ENCODE measurements at places on chromosomes 11 and 22.

GRCh38 chr11:83008581-83008923, 63.1 kb downstream of the RAB30 start:
- DNase-seq = peak; percentile 39

DNA sequence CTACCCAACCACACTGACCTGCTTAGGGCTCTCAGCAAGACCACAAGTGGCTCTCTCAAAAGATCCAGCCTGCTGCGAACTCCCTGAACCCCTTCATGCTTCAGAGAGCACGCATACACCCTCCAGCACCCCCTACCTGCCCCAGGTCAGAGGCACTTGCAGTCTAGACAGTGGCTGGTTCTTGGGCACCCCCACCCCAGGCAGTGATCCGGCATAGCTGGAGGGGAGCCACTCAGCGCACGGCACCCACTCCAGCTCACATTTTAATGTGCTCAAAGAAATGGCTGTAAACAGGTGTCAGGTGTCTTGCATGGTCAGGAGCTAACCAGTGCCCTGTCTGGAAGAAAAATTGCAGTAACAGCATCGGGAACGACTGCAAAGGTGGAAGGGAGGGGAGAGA, 140.8 kb downstream of the PKNOX2 start:
- no peak for DNase-seq

DNA sequence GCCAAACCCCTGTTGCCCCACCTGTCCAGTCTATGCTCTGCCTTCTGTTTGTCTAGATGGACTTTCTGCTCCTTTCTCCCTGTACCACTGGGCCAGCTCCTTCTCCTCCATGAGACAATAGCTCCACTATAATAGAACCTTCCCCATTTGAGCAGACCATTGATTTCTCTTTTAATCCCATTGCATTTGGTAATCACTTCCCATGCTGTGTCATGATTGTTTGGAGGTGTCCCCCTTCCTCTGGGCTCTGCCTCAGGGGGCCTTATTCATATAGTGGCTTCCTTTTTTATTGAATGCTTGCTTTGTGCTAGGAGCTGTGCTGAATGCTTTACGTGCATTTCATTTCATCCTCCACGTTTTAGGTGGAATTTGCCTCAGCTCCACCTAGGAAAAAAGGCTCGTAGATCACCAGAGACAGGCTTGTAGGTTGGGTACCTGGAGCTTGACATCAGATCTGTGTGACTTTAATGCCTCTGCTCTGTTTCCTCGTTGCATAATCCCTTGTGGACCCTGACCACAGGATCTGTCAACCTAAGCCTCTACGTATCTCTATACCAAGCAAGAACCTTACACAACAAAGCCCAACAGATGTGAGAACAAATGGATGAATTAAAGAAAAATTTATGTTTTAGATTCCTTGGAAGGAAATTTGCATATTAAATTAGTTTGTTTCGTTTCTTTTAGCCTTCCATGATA, 106.2 kb upstream of the RASSF10 start:
- no peak for DNase-seq

GRCh38 chr11:121807051-121807450, 309.0 kb downstream of the BLID start:
- DNase-seq = no peak

DNA sequence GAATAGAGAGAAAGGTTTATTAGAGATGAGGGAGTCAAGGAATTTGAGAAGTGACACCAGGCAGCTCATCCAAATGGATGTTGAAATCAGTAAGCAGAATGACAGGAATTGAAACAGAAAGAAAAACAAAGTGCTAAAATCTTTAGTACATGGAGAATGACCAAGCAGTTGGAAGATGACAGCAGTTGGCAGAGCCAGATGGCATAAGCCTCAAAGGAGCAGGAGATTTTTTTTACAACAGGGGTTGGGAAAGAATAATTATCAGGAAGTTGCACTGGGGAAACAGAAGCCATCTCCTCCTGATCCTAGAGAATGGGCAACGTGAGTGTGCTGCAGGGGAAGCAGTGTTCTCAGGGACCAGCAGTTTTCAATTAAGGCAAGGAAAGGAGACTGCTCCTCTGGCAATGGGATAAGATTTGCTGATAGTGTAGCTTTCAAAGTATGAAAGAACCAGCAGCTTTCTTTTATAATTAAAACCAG, 28.9 kb downstream of the RAB39A start:
- DNase-seq = no peak

DNA sequence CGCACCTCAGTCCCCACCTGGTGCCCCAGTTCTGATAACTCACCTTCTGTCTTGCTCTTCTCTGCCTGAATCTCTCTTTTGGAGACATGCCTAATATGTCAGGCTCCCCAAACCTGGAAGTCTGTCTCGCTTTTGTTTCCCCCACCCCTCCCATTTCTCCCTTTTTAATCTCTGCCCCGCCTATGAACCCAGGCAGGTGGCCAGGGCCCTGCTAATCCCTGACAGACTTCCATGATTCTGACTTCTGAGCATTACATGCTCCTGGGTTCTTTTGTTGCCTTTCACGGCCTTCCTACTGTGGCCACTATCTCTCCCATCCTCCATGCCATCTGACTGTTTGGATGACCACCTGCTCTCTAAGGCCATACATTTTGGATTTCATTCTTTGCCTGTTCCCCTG, 1120.9 kb upstream of the CCDC90B start:
- no peak for DNase-seq

DNA sequence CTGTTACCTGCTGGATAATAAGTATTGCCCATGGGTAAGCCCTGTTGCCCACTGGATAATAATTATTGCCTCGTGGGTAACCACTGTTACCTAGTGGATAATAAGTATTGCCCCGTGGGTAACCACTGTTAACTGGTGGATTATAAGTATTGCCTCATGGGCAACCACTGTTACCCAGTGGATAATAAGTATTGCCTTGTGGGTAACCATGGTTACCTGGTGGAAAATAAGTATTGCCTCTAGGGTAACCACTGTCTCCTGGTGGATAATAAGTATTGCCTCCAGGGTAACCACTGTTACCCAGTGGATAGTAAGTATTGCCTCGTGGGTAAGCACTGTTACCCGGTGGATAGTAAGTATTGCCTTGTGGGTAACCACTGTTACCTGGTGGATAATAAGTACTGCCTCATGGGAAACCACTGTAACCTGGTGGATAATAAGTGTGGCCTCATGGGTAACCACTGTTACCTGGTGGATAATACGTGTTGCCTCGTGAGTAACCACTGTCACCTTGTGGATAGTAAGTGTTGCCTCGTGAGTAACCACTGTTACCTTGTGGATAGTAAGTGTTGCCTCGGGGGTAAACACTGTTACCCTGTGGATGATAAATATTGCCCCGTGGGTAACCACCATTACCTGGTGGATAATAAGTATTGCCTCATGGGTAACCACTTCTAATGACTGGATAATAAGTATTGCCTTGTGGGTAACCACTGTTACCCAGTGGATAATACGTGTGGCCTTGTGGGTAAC, 29.0 kb upstream of the NXPE4 start:
- DNase-seq = no peak

GRCh38 chr11:128476049-128476448, 111.3 kb downstream of the ETS1 start:
- no peak for DNase-seq

DNA sequence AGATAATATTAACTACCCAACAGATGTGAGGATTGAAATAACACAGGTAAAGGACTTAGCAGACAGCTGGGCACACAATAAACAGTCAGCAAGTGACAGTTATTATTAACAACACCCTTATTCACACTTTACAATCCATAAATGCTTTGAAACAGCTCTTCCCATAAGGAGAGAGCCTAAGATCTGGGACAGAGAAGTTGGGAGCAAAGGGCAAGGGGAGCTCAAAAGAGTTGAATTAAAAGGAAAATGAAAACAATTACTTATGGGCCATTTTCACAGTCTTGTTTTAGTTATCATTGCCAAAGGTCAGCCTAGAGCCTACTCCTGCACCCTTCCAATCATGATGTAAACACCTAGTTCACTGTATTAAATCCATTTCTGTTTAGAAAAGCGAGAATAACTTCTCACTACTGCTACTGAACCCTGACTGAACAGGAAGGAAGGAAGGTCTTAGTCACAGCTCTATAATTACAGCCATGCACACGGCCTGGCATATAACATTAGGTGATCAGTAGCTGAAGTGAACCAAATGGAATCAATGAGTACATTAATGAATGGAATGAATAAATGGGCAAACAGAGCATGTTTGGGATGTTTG, 111.3 kb downstream of the PLEKHA7 start:
- DNase-seq = no peak

DNA sequence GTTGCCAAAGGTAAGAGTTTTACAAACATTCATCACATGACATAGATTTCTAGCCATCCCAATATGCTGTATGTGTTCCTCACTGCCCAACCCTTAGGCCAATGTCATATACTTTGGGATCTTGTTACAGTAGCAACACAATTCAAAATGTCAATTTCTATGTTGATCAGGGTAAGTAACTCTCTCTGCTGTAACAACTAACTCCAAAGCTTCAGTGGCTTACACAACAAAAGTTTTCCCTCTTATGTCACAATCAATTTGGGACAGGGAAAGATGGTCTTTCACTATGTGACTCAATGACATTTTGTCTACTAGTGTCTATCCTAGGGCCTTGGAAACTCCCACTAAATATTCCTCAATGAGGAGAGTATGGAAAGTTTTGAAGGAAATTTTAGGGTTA, 144.5 kb downstream of the SBF2 start:
- DNase-seq = no peak

DNA sequence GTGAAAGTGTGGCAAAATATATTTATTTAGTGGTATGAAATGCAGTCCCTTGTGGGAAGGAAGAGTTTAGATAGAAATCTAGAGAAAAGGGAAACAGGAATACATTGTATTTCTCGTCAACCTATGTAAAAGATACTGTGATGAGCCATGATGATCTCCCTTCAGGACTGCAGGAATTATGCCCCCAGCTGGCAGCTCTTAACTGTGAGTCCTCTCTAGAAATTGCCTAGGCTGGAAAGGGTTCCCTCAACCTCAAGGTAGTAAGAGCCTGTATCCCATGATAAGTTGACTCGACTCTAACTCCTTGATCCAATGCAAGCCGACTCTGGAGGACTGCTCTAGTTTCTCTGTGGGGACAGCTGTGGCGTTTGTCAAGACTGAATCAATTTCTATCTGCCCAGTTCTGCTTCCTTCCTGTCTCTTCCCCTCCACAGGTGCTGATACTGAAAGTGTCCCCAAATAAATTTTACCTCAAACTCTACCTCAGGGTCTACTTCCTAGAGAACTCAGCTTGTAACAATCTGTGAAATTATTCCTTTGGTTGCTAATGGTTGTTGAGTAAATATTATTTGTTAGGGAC, 897.3 kb downstream of the METTL15 start:
- DNase-seq = peak; percentile 2

DNA sequence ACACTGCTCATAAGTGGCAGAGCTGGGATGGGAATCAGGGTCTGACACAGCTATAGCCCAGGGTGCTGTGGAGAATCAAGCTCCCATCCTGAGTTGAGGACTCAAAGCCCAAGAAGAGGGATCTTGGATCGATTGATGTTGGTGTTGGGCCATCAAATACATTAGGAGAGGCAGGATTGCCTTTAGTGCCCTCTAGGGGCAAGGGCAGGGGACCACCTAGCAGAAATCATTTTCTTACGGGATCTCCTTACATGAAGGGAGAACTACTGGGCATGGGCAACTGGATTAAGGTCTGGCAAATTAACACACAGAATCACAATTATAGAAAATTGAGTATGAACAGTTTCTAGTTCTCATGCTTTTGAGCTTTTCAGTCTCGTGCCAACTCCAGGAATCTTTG, 24.9 kb upstream of the EMSY start:
- DNase-seq = peak; percentile 23

DNA sequence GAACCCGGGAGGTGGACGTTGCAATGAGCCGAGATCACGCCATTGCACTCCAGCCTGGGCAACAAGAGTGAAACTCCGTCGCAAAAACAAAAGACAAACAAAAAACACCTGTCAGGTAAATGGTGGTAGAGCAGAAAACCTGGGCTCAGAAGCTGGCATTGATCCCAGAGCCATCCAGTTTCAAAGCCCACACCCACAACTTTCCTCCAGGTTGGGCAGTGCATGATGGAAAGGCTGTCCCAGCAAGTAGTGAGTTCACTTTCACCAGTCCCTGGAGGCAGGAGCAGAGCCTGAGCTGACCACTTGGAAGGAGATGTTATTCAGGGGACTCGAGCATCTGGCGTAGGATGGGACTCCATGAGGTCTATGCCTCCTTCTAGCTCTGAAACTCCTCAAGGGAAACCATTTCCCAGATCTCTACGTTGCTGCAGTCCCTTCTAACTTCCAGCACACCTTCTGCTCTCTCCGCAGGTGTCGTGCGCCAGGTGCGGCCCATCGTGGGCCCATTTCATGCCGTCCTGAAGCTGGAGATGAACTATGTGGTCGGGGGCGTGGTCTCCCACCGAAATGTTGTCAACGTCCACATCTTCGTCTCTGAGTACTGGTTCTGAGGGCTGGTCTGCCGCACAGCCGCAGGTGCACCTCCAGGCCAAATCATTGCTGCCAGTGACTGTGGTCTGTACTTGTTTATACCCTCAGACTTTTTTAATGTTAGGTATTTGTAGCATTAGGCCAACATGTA, 71.6 kb upstream of the ATXN10 start:
- no peak for DNase-seq

DNA sequence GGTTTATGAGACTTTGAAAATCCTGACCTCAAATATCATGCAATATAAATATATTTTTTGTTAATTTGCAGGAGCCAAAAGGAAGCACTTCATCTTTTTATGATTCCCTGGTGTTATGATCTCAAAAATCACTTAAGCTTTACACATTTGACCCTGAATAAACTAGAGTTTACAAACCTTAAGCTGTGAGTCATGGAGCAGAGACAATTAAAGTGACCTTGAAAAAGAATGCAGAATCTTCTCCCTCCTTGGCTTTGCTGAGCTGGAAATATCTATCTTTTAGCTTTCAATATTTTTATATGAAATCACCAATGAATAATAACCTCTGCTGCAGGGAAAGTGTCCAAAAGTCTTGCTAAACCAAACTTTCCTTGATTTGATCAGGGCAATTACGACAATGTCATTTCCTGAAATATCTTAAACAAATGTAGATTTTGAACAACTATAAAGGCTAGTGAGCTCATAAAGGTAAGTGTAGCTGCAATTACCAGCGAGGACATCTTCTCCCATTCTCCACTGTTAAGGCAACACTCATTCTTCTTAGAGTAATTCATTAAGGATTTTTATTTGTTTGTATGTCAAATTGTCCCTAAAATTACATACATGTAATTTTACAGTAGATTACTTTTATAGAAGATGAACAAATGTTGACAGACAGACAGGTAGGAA, 747.0 kb upstream of the LUZP2 start:
- no peak for DNase-seq

- DNase-seq = no peak
Observed at GRCh38 chr11:69644071-69644961, 3.4 kb downstream of the CCND1 start.

- DNase-seq = peak; percentile 58
Observed at GRCh38 chr11:1916986-1917522, 2.4 kb upstream of the TNNT3 start.
